ENCODE measurements at places on chromosomes 6 and 20.

DNA sequence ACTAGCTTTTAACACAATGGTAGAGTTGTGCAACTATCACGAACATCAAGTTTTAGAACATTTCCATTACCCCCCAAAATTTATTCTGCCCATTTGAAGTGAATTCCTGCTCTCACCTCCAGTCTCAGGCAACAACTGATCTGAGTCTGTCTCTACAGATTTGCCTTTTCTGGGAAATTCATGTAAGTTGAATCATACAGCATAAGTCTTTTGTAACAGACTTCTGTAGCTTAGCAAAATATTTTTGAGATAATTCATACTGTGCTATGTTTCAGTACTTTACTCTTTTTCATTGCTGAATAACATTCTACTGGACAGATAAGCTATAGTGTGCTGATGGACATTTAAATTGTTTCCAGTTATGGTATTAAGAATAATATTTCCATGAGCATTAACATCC, 447.3 kb upstream of the GJE1 start:
- DNase-seq: no peak

DNA sequence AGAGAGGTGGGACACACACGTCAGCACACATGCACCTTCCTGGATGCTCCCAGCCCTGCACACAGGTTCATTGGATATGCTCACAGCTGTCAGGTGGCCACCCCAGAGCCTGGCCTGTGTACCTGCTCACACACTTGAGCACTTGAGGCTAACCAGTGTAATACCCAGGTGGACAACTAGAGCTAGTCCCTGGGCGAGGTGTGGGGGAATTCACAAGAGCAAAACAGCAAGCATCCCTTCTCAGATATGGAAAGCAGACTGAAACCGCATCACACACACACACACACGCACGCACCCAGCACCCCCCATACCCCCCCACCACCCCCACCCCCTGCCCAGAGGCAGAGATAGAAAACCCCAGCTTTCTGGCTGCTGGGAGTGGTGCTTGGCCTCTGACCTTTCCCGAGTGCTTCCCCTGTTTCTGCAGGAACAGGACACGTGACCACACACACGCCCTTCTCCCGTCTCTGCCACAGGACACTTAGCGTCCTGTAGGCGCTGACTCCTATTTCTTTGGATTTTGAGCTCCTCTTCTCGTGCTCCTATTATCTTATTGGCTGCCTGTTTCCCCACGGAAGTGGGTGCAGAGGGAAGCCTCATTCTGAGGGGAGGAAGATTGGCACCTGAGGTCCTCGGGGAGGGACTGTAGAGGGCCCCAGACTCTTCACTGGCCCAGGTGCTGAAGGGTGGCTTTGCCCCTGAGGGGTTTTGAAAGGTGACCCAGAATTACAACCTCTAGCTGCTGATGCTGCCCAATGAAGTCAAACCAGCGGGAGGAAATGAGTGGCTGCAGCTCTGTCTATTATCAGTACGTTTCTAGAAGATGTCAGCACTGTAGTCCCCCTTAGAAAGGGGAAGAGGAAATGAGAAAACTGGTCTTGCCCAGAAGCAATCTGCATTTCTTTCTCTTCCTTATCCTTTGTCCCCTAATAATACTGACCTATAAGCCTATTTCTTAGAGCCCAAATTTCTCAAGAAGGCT, 65.8 kb downstream of the SYTL3 start:
- DNase-seq: no peak

- DNase-seq: no peak
These were observed 177.8 kb upstream of the ECI2 start for GRCh38 chr6:4313044-4313686.

DNA sequence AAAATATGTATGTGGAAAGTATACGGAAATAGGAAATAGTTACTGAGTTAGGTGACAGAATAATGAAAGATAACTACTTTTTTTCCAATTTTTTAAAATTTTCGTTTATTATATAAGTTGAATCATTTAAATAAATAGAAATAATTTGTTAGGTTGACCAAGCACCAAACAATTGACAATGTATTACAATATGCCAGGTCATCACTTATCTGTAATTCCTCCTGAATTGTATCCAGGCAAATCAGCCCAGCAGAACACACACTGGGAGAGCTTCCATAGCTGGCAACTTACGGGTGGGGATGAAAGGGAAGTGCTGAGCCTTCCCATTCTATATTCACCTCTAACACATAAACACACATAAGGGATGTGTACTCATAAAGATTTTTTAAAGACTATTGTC, 40.7 kb downstream of the FAXC start:
- no peak for DNase-seq

- no peak for DNase-seq
These were observed 50.4 kb downstream of the PHACTR1 start for GRCh38 chr6:12767016-12767415.

GRCh38 chr6:137874204-137875057, 7.4 kb downstream of the TNFAIP3 start:
- no peak for DNase-seq

- no peak for DNase-seq
These were observed 18.8 kb downstream of the HLA-E start for GRCh38 chr6:30507849-30508827.

DNA sequence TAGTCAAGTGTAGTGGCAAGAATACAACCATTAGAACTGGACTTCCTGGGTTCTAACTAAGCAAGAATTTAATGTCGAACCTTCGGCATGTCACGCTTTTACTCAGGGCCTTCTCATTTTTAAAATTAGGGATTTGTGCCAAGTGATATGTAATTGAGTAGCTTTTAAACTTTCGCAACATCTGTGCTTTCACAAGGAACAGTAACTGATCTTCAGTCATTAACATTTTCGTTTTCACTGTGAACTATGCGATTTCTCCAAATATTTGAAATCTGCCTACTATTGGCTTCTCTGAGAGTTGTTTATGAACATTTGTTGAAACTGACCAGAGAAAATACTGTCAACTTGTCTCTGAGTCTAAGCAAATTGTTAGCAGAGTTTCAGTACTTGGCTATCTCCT, 27.6 kb downstream of the GRM1 start:
- DNase-seq: no peak

- DNase-seq: no peak
These were observed 102.6 kb downstream of the PLG start for GRCh38 chr6:160804639-160805038.

GRCh38 chr6:35294308-35294945, 3.2 kb upstream of the DEF6 start:
- DNase-seq: no peak

DNA sequence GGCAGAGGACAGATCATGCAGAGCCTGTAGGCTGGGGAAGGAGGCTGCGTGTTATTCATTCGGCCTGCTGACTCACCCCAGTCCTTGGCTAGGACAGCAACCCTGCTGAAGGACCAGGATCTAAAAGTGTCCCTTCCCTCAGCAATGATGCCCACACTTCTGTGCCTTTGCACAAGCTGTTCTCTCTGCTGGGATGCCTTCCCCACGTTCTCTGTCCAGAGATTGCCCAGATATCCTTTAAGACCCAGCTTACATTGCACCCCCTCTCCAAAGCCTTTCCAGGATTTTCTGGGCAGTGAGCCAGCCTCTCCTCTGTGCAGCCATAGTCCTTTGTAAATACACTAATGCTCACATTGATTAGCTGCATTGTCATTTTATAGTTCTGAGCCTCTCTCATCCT, 99.3 kb upstream of the CHD6 start:
- DNase-seq: no peak

DNA sequence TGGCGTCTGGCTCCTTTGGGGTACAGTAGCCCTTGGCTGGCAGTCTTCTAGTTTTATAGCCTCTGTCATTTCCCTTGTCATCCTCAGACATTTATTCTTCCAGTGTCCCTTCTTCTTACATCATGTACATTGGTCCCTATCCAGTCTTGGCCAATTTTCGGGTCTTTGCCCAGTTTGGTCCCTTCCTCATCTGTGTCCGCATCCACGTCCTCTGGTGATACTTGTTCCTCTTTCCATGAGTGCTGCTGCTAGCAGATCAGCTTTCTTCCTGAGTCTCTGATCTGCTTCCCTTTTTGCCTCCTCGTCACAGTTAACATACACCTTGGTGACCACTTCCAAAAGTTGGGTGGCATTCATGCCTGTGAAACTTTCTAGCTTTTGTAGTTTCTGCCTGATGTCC, 86.2 kb upstream of the GPR6 start:
- DNase-seq: no peak

- no peak for DNase-seq
These were observed 13.3 kb upstream of the MAS1L start for GRCh38 chr6:29501106-29501505.

- DNase-seq: no peak
These were observed 47.4 kb downstream of the SOD2 start for GRCh38 chr6:159645640-159646039.

- DNase-seq: no peak
These were observed 106.8 kb upstream of the RIPOR2 start for GRCh38 chr6:25042536-25042935.

GRCh38 chr20:25005661-25006060, 13.1 kb upstream of the APMAP start:
- no peak for DNase-seq

DNA sequence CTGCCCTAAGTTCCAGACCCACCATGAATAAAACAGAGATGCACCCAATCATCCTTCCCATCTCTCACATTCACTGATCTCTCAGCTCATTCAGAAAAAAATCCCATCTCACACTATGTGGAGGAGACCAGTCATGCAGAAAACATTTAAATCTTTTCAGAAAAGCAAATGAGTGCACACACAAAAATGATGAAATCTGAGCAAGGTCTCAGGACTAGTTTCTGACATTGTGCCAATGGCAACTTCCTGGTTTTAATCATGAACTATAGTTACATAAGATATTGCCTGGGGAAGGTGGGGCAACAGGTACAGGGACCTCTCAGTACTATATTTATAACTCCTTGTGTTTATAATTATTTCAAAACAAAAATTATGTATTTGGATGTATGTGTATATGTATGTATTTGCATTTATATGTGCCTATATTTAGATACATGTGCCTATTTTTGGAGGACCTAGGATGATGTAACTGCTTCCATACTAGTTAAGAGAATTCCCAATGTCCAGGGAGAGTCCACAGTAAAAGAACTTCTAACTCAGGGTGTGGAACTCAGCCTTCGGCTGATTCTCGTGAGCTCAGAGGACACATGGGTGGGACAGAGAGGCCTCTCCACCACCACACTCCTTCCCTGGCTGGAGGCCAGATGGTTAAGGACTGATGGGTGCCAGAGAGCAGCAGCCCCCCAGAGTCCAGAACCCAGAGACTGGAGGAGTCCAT, 71.7 kb upstream of the MAP3K4 start:
- no peak for DNase-seq

DNA sequence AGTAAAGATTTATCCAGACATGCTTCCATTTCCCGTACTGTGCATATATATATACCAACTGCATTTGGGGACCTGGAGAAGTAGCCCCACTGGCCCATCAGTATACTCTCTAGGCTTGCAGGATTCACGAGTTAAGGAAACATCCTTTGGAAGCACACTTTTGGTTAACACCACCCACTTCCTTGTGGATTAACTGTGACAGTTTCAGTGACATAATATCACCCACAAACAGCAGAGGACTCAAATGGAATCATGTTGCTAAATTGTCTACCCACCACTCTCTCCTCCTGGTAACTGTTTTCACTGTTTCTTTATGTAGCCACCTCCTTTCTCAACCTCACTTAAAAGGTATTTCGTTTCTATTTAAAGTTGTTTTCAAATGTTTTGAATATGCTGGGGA, 55.0 kb downstream of the PROKR2 start:
- no peak for DNase-seq

- DNase-seq: no peak
These were observed 365.0 kb upstream of the ID4 start for GRCh38 chr6:19472153-19472552.

DNA sequence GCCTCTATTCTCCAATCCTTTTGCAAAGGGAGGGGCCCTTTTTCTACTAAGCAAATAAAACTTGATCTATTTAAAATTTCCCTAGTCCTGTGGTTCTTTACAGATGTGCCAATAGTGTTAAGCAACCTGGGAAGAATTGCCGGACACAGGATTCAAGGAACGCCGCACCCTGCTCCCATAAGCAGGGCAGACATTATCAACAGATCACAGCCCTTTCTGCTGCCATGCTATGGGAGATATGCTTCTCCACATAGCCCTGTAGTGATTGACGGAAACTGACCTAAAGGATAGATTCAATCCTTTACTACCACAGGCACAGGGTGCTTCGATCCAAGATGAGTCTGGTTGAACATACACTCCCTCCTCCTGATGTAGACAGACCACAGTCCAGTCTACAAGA, 118.4 kb upstream of the TRAF3IP2 start:
- no peak for DNase-seq

DNA sequence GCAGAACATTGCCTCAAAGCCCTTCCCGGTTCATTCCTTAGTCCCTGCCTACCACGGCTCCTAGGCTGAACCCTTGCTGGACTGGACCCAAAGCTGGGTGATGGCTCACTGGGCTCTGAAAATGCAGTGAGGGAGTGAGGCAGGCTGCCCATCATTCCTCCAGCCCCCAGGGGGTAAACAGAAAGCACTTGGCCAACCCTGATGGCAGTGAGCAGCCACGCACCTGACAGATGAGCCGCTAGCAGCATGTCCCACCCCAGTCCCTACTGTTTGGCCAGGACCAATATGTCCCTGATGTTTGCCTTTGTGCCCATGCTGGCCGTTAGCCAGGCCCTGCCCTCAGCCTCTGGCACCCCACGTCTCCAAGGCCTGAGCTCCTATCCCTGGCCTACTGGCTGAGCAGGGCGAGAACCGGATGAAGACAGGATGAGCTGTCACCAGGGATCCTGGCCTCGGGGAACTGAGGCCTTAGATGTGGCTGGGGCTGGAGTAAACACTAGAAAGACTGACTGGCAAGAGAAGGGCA, 19.4 kb upstream of the BAK1 start:
- DNase-seq: no peak

DNA sequence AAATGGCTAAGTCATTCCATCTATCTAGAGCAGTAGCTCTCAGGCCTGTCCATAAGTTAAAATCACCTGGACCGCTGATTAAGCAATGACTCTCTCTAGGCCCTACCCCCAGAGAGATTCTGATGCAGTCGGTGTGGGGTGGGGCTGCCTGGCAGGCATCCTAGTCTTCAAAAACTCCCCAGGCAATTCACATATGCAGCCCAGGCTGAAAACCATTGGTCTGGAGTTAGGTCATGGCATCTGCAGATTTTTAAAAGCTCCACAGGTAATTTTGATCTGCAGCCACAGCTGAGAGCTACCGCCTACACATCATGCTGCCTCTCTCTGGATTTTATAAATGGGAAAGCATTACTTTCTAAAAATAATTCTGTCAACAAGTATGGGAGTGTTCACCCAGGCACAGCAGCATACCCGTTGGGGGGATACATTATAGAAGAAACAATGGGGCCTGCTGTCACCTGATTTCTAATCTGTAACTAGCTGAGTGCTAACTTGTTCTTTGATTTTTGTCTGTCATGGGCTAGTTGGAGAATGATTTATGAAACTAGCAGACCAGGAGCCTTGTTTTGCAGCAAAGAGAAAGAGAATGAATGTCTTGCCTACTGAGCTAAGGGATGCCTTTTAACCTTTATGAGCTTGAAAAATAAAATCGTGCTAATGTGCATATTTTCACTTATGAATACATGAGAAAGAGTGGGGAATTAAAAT, 44.1 kb upstream of the ATXN1 start:
- DNase-seq: no peak
